ENCODE measurements at places on chromosomes 11 and 22. TPM values are rescaled to one million over a fixed set of nuclear protein-coding genes. Genes with fewer than 3 reads are reported as not detected.
A peak's percentile ranks its signal among the peaks of the same experiment; 100 is the strongest.

GRCh38 chr11:32905028-32905667, 12.5 kb downstream of the QSER1 start:
- no peaks in the 10 kb centered on the region for H3K27me3 ChIP-seq
- no peak for DNase-seq
- H3K4me3 ChIP-seq: no peak overlapping the region

CENPM gene
- 2.8 TPM for total RNA-seq

DNA sequence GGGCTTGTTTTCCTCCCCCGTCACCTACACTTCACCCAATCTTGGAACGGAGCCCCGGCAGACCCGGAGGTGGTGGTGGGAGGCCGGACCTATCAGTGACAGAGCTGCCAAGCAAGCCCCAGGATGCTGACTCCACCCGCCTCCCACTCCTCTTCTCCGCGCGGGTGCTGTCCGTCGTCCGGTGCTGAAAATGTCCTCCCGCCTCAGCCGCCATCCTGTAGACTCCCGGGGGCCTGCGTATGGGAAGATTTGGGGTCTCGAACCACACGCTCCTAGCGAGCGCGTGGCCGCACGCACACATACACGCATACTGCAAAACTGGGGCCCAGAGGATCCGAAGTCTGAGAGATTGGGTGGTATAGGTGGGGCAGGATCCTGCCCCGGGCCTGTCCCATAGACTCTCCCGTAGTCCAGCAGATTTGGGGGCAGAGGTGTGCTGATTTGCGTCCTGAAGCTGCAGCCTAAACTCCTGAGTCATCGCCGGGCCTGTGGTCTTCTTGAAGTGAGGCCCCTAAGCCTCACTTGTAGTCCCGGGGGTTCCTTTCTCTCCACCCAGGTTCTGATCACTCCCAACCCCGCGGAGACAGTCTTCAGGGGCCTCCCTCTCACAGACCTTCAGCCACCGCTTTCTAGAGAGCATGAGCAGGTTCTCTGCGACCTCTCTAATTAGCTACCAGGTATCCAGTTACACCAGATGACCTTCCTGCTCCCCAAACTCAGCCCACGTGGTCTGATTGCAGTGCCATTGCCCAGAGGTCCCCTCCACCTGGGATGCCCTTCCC, 796 bp upstream of the YIF1A start:
- peak overlapping the region; percentile 84 for H3K4me3 ChIP-seq
- H3K27ac ChIP-seq: peak overlapping the region; percentile 95
- peaks cover 9% of the 10 kb centered on the region for H3K36me3 ChIP-seq
- peaks cover 17% of the 10 kb centered on the region for H3K4me1 ChIP-seq
- peak; percentile 93 for DNase-seq
- peaks cover 16% of the 10 kb centered on the region for H3K27me3 ChIP-seq

GRCh38 chr11:128240546-128240945, 346.8 kb downstream of the ETS1 start:
- DNase-seq: peak; percentile 64
- no peaks in the 10 kb centered on the region for H3K4me1 ChIP-seq
- H3K36me3 ChIP-seq: no peaks in the 10 kb centered on the region

MPZL3 gene
- 10.0 TPM for total RNA-seq

RFPL3 gene
- not detected for total RNA-seq

DNA sequence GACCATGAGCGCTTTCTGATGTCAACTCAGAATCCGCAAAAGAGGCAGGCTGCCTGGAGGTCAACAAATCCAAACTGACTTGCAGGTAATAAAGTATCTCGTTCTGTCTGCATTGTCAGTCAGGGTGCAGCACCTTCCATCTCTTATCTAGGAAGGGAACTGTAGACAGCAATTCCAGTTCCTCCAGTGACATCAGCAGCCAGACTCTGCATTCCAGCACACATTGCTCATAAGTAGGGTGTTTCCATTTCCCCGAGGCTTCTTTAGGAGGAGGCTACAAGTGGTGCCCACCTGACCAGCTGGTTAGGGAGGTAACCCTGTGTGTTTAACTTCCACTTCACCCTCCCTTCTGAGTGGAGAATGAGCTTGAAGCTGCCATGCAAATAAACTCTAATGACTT, 53.3 kb downstream of the NTM start:
- no peak overlapping the region for H3K4me3 ChIP-seq
- H3K27me3 ChIP-seq: no peaks in the 10 kb centered on the region
- no peaks in the 10 kb centered on the region for H3K4me1 ChIP-seq
- no peaks in the 10 kb centered on the region for H3K36me3 ChIP-seq
- no peak overlapping the region for H3K27ac ChIP-seq

DNA sequence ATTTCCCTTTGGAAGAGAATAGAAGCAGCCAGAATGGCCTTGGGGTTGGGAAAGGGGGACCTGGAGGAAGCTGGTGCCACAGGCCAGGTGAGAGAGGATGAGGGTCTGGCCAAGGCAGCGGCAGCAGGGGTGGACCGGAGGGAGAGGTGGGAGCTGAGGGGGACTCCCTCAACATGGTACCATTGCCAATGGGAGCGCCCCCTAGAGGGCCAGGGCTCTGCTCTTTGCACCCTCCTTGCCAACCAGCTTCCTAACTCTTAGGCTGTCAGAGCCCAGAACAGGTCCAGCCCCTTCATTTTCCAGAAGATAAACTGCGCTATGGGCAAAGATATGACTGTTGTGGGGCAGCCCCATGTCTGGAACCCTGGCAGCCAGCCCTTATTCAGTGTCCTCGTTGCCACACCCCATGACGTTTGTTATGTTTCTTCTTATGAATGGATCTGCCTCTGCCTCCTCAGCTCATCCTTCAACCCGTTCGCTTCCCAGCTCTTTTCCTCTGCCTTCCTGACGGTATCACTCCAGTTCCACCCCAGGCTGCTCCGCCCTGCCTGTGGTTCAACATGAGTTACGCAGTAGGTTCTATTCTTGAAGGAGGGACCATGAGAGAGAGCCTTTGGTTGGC, 185.2 kb downstream of the GRIK4 start:
- no peaks in the 10 kb centered on the region for H3K36me3 ChIP-seq
- H3K27ac ChIP-seq: no peak overlapping the region
- H3K27me3 ChIP-seq: no peaks in the 10 kb centered on the region
- no peak overlapping the region for H3K4me3 ChIP-seq
- no peaks in the 10 kb centered on the region for H3K4me1 ChIP-seq

GAL3ST1 gene
- 16.1 TPM for total RNA-seq

DNA sequence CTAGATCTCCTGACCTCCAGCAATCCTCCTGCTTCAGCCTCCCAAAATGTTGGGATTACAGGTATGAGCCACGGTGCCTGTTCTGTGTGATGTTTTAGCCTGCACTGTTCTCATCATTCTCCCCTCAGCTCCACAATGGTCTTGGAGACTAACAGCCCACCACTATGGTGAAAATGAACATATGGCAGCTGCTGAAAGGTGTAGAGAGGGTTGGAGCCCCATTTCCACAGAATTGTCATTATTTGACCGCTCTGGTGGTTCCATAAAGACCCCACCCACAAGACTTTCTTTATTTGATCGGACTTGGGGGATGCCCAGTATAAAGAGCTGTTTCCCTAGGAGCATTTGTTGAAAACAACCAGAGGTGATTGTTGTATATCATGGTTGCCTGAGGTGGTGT, 67.9 kb upstream of the SEPTIN5 start:
- H3K27me3 ChIP-seq: no peaks in the 10 kb centered on the region
- no peaks in the 10 kb centered on the region for H3K4me1 ChIP-seq
- no peak overlapping the region for H3K27ac ChIP-seq
- H3K36me3 ChIP-seq: no peaks in the 10 kb centered on the region
- DNase-seq: no peak

DNA sequence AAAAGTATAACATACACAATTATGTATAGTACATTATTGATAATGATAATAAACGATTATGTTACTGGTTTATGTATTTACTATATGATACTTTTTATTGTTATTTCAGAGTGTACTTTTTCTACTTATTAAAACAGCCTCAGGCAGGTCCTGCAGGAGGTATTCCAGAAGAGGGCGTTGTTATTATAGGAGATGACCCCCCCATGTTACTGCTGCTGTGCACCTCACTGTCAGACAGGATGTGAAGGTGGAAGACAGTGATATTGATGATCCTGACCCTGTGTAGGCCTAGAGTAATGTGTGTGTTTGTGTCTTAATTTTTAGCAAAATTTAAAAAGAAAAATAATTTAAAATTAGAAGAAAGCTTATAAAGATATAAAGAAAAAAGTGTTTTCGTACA, 57.6 kb downstream of the REXO2 start:
- DNase-seq: no peak
- H3K4me3 ChIP-seq: no peak overlapping the region
- no peaks in the 10 kb centered on the region for H3K27me3 ChIP-seq
- H3K27ac ChIP-seq: no peak overlapping the region
- no peaks in the 10 kb centered on the region for H3K36me3 ChIP-seq
- H3K4me1 ChIP-seq: no peaks in the 10 kb centered on the region

DNA sequence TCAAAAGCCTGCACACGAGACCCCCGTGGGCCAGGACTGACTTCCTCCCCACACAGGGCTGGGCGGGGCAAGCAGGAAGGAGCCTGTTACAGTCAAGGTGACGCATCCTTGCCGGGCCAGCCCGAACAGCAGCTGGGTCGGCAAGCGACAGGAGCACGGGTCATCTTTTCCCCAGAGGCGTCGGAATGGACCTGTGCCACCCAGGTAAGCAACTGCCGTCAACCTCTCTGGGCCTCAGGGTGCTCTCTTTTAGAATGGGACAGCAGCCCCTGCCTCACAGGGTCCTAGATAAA, at the start of gene CYTH4:
TSS of gene CYTH4 (plus strand) at position 124 of the 293 bp plus-strand sequence. CDS start at position 186, 62 bp downstream.
- no peaks in the 10 kb centered on the region for H3K36me3 ChIP-seq
- no peaks in the 10 kb centered on the region for H3K27me3 ChIP-seq
- H3K4me3 ChIP-seq: no peak within 1 kb of the TSS

DNA sequence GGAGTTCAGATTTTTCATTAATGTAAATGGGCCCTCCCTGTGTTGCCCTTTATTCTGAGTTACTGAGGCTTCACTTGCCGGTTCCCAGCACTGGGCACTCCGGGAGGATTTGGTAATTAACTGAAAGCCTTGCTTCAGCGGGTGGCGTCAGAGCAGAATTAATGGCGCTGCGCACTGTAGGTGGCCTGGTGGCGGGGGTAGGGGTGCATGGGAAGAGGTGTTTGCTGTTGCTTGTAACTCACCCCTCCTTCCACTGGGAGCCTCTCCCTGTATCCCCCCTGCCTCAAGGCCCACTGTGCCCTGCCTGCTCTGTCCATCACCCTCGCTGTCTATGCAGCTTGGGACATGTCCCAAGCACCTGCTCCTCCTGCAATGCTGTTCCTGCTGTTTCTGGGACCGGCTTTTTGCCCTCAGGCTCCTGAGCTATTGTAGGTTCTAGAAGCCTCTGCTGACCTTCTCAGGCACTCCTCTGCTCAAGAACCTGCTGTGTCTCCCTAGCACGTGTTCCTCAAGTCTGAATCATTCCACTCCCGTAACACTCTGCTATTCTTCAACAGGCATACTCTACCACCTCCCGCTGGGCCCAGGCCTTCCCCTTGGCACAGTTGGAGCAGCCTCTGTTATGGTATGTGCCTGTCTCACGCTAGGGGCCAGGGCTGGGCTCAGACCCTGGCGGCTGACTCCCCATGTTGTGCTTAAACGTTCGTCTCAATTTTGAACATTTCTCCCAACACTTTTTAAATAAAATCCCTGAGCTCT, 24.4 kb downstream of the ARHGAP8 start:
- H3K36me3 ChIP-seq: no peaks in the 10 kb centered on the region
- peak; percentile 84 for DNase-seq
- peaks cover 4% of the 10 kb centered on the region for H3K4me1 ChIP-seq
- no peak overlapping the region for H3K4me3 ChIP-seq
- H3K27ac ChIP-seq: peak overlapping the region; percentile 72

DNA sequence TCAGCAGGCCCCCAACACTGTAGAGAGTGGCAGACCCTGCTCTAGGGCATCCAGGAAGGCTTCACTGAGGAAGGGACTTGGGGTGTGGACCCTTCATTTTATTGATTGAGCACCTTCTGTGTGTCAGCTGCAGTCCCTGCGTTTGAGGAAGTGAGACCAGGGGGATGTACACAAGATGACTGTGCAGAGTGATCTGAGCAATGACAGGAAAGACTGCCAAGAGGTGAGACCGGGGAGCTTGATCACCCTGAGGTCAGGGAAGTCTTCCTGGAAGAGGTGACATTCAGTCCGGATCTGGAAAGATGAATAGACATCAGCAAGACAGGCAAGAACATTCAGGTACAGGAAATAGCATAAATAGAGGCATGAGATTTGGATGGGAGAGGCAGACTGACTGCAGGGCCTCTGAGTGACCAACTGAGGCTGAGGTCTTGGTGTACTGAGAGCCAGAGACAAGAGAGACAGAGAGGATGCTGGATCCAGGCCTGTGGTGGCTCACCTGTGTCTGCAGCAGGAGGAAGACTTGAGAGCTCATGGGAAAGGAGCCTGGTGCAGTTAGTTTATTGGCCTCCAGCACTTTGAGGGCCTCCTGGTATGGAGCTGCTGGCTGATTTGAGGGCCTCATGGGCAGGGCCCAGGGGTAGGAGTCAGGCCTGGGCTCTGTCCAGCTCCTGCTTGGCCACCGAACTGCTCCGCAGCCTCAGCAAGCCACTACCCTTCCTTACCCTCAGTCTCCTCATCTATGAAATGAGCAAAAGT, 5.2 kb downstream of the DGAT2 start:
- H3K4me3 ChIP-seq: no peak overlapping the region
- no peaks in the 10 kb centered on the region for H3K4me1 ChIP-seq
- H3K27ac ChIP-seq: no peak overlapping the region

CRYBB3 gene
- not detected for total RNA-seq

SLC29A2 gene
- total RNA-seq: 10.4 TPM

- H3K4me1 ChIP-seq: peaks cover 5% of the 10 kb centered on the region
- no peak for DNase-seq
- no peak overlapping the region for H3K27ac ChIP-seq
- H3K36me3 ChIP-seq: no peaks in the 10 kb centered on the region
- H3K27me3 ChIP-seq: no peaks in the 10 kb centered on the region
- H3K4me3 ChIP-seq: no peak overlapping the region
Measured at GRCh38 chr22:42560781-42561180, 7.0 kb downstream of the SERHL2 start.

DNA sequence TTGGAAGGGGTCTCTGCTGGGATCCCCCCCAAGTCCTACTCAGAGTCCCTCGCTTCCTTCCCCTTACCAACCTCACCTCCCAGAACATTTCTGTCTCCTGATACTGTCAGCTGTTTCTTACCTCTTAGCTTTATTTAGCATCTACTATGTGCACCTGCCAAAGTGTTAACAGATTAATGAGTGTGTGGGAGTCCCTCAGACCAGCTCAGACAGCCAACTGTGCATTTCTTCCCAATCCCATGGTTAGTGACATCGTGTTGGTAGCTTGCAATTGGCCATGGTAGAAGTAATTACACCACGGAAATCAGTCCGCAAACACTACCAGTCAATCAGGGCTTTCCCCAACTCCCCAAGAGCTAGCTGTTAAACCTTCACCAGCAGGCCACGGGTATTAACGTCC, 150.6 kb downstream of the DSCAML1 start:
- H3K4me3 ChIP-seq: no peak overlapping the region
- no peak for DNase-seq
- H3K4me1 ChIP-seq: no peaks in the 10 kb centered on the region
- no peaks in the 10 kb centered on the region for H3K27me3 ChIP-seq
- H3K27ac ChIP-seq: no peak overlapping the region

DNA sequence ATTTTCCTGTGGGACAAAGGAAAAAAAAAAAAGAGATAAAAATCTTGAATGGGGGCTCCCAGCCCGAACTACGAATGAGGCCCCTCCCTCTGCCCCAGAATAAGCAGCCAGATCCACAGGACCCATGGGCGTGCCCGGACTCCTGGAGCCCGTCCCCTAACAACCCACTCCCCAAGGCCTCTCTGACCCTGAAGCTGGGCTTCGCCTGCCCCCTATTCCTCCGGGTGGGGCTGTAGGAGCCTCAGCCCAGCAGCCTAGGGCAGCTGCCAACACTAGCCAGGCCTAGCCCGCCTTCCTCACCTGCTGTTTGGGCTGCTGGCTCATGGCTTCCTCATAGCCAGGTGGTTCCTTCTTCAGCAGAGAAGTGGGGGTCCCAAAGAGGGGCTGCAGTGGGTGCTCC, 46.6 kb downstream of the SGSM3 start:
- H3K4me3 ChIP-seq: no peak overlapping the region
- no peak for DNase-seq
- H3K4me1 ChIP-seq: no peaks in the 10 kb centered on the region
- H3K27me3 ChIP-seq: no peaks in the 10 kb centered on the region
- peaks cover 3% of the 10 kb centered on the region for H3K36me3 ChIP-seq

All from kidney (tissue), 22 donors.